ENCODE measurements at places on chromosomes 3 and 15.
A peak's percentile ranks its signal among the peaks of the same experiment; 100 is the strongest.

GRCh38 chr3:181622365-181622764 lies 89.4 kb upstream of the SOX2 start:
- no peak for DNase-seq

- DNase-seq: no peak
Observed at GRCh38 chr3:190076136-190076535, 44.6 kb downstream of the P3H2 start.

GRCh38 chr3:15107075-15107947 lies 8.4 kb upstream of the RBSN start:
- DNase-seq: no peak

DNA sequence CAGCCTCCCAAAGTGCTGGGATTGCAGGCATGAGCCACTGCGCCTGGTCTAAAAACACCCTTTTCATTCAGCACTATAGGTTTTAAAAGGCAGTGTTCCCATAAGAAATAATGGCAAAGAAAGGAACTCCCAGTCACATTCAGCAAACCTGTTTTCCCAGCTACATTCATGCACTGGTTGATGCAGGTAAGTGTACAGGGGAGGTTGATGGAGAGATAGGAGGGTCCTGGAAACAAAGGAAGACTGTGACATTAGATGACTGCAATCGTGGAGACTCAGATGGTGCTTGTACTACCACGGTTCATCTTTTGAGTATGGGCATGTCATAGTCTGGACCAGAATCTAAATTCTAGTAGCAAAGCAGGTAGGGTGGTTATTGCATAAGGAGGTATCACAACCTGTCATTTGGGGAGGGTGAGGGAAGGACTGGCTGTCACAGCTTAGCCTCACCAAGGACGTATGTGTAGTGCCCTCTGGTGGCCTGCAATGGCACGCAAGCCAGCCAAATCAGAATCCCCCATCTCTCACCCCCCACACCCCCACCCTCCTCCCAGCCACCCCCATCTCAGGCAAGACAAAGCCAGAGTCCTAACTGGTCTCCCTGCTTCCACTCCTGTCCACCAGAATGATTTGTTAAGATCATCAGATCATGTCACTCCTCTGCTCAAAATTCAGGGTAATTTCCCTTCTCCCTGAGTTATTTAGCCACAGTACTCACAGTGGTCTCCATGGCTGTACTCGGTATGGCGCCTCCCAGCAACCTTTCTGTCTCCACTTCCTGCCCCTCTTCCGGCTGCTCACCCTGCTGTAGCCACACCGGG lies 28.8 kb upstream of the UBL7 start:
- DNase-seq: peak; percentile 82

DNA sequence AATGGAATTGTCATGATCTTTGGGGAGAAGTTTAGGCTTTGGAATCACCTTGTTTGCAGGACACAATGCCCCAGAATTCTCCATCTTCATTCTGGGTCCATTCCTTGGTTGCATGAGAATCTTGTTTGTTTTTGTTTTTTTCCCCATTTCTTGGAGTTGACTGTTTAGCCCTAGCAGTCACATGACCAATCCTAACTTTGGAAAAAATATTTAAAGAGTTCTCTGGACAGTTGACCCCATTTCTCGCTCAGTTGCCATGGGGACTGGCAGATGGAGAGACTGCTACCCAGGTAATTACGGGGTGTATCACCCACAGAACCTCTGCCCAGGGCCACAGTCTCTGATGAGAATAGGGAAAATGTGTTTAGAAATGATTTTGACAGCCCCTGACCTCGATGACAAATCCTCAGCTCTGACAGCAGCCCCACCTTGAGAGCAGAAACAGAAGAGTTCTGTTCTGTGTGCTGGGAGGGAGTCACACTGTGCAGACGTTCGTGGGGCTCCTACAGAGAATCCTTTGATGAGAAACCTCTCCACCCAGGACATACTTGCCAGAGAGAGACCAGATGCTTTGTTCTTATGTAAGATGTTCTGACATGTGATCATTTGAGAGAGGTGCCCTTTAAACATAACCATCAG lies 57.7 kb downstream of the IL16 start:
- no peak for DNase-seq

DNA sequence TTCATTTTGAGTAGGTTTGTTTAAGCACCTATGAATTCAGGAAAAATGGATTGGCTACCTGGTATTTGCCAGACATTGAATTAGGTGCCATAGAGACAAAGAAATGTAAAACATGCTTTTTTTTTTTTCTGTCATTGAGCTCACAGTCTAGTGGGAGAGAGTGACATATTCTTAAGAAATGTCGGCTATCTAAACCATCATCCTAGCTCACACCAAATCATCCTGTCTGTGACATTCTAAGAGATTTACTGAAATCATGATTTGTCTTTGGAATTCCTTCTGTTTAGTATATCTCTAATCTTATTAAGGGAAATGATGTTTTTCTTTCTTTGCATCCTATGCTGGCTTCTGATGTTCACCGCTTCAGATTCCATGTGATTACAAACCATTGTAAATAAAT lies 59.5 kb upstream of the STXBP5L start:
- no peak for DNase-seq

- DNase-seq: peak; percentile 87
Observed at GRCh38 chr3:72887705-72888545, at the start of gene GXYLT2. TSS of gene GXYLT2 (plus strand) at chr3:72888046. CDS start at chr3:72888234, 188 bp downstream.

DNA sequence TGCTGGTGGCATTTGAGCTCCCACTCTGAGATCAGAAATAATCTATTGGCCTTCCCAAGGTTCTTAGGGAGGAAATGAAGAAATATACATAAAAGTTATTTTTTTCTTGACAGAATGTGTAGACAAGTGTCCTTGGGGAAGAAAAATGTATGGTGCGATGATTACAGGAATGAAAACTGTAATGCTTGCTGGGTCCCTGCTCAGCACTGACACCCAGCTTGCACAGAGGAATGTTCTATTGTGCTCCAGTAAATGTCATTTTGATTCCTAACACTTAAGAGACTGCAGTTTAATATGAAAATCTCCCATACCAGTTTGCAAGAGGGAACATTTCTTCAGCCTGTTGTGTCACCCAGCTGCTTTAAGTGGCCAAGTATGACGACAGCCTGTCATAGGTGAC lies 271.3 kb upstream of the TPM1 start:
- no peak for DNase-seq

DNA sequence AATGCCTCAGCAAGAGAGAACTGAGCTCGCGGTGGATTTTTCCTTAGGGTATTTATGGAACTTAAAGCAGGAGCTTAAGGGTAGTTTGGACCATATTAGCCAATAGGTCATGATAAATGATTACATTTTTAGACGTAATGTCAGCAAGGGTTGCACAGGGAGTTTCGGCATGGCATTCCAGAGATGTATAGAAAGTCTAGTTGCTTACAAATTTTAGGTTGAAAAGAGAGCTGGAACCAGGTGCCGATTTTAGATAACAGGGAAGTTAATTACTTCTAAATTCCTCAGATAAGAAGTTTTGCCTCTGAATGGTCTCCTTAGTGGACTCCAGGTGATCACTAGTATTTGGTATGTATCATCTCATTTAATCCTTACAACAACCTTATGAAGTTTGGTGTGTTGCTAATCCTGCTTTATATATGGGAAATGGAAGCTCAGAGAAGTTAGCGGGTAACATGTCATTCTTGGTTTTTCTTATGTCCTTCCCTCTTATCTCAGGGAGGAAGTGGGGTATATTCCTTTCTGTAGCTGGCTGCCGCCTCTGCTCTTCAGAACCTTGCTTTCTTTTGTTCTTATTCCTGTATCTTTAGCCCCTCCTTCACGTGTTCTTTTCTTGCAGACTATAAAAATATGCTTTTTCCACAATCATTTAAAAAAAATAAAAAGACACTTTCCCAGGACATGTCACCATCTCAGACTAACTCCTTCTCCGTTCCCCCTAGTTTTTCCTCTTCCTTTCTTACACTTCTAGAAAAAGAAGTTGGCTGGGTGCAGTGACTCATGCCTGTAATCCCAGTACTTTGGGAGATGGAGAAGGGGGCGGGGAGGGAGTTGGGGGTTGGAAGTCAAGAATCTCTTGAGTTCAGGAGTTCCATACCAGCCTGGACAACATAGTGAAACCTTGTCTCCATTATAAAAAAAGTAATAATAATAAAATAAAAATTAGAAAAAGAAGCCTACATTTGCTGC lies 25.7 kb downstream of the IQGAP1 start:
- DNase-seq: no peak

GRCh38 chr3:28099296-28099695 lies 142.1 kb upstream of the CMC1 start:
- DNase-seq: no peak

DNA sequence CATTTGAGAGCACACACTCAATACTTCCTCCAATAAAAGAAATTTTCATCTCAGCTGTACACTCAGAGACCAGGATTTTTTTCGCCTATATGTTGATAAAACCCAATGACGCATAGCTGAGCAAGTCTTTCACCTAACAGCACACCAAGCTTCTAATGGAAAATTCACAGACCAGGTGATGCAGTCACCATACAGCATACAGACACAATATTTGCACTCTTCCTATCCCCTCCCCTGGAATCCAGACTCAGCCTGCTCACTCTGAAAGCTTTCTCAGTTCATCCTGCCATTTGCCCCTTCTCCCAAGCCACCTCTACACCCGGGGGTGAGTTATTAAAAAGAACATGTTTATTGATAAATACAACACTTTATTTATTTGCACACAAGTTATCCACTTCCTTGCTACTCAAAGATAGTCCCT lies 1.7 kb downstream of the TBC1D5 start:
- no peak for DNase-seq

DNA sequence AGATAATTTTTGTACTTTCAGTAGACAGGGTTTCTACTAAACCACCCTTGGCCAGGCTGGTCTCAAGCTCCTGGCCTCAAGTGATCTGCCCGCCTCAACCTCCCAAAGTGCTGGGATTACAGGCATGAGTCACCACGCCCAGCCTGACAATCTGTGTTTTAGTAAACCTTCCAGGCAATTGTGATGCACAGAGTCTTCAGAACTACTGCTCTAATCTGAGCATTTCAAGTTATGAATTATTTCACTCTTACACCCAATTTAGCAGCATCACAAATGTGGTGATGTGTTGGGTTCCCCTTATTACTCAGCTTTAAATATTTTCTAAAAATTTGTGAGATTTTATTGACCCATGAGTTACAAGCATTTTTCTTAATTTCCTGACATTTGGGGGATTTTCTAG lies 94.4 kb downstream of the ULK4 start:
- DNase-seq: no peak

GRCh38 chr3:24220859-24221657 lies 273.6 kb downstream of the THRB start:
- DNase-seq: no peak

DNA sequence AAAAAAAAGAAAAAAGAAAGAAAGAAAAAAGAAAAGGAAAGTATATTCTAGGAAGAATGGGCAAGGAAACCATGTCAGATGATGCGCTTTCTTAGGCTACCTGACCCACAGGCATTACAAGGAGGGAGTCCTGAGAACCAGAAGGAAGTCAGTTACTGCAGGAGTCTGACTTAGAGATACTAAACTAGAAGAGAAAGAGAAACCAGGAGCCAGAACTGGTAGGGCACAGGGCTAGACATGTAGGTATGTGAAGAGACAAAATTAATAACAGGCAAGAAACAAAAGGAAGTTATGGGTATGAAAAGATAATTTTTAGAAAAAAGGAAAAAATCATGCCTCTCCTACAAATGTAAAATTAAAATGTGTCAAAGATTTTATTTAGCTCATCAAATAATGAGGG lies 63.3 kb upstream of the LRRN1 start:
- DNase-seq: no peak

DNA sequence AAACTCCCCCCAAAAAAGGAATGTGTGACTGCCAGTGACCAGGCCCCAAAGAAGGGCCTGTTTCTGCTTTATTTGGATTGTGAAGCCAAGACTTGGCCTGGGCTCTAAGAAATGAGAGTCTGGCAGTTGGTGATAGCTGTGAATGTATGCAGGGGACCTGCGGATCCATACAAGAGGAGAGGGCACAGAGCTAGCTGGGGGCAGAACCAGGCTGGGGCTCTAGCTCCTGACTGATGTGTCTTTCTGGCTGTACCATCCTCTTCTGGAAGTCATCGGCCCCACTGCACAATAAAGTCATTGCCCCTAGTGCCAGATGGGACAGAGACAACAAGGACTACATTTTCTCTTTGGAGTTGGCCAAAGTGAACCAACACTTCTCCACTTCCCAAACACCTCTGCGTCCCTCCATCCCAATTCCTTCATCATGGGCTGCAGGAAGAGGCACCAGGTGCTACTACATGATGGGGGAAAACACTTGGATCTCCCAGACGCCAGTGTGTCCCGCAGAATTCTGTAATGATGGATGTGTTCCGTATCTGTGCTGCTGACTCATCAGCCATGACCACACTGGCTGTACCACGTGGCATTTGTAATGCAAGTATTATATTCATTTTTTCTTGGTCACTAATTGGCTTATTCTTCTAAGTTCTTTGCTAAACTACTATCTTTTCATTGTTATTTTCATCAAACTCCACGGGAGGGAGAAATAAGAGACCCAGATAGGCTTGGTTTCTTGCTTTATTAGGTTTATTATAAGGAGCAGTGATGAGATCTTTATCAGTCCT lies 1.7 kb upstream of the PLA2G4F start:
- DNase-seq: no peak

DNA sequence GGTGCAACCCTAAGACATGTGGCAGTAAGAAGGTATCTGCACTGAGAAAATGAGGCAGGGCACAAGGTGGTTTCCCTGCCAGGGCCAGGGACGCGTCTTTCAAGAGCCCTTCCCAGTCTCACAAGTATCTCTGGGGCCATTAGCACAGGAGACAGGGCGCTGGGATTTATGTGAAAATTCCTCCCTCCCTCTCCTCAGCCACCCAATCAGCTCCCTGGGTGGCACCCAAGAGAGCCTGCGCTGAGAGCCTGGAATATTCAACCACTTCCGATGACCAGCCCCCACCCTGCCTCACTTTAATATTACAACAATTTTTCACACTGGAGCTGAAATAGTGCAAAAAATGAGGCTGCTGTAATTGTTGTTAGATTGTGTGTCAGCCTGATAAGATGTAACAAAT lies 26.1 kb downstream of the SEC61A1 start:
- DNase-seq: no peak
